ENCODE measurements at places on chromosomes 11 and 22. TPM values are rescaled to one million over a fixed set of nuclear protein-coding genes. Genes with fewer than 3 reads are reported as not detected.

DNA sequence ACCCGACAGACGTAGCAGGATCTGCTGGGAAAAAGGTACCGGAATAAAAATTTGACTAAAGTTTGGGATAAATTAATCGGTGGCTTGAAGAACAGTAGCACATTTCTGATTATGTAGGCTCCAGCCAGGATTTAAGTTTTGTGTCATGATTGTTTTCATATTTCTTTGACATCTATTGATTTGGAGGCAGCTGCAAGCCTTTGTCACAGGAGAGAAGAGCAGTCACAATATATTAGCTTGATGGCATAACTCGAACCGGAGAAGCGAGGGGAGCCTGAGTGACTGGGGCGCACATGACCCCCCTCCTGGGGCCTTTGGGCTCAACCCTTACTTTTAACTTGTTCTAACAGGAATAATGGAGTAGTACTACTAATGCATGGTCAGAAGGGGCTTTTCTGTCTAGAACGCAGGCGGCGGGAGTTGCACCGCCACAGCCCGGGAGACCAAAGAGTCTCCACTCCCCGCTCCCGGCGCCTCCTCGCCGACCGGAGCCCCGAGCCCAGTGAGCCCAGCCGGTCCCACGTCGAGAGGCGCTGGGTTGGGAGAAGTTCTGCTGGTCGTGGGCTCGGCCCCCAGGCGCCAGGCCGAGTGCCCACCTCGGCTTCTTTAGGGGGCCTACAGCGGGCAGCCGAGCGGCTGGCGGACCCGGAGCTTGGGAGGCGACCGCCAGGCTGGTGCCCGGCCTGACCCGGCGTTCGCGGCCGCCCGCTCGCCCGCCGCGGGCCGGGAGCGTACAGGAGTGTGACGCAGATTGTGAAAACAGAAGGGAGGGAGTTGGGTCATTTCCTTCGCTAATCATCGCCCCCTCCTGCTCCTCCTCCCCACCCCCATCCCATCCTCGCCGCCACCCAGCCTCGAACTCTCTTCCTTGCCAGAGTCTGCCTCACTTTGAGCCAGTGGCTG, 15.7 kb upstream of the PAX6 start:
- DNase-seq = no peak

Gene FAM180B
- total RNA-seq = not detected

GRCh38 chr11:61834278-61835048, 6.4 kb downstream of the FADS2 start:
- DNase-seq = no peak

Gene OR51B5
- not detected for total RNA-seq

- DNase-seq = no peak
Measured at GRCh38 chr11:27075655-27076054, 35.0 kb downstream of the BBOX1 start.

Gene MAPK11
- total RNA-seq = 5.4 TPM

GRCh38 chr11:78786086-78786485, 211.4 kb upstream of the NARS2 start:
- no peak for DNase-seq

GRCh38 chr11:54558919-54559318, 44.9 kb downstream of the OR4C46 start:
- DNase-seq = no peak

Gene SLC2A11
- 14.3 TPM for total RNA-seq

Gene ASCL2
- 0.12 TPM for total RNA-seq

DNA sequence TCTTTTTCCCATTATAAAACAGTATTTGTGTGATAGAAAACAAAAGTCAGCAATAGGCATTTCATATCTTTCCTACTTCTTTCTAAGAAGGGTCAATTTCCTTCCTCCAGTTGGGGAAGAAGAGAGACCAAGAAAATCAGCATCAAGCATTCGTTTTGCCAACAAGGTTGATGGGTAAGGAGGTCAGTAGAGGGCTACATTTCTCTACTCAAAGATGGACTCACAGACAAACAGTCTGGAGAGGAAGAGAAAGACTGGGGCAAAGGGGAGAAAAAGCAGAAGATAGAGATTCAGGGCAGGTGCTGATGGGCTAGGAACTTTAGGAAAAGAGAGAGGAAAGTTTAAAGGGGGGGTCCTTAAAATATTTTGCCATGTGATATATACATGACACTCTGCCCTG, 8.6 kb upstream of the MTNR1B start:
- DNase-seq = no peak

- no peak for DNase-seq
Measured at GRCh38 chr22:35697142-35697541, 20.5 kb upstream of the APOL5 start.

DNA sequence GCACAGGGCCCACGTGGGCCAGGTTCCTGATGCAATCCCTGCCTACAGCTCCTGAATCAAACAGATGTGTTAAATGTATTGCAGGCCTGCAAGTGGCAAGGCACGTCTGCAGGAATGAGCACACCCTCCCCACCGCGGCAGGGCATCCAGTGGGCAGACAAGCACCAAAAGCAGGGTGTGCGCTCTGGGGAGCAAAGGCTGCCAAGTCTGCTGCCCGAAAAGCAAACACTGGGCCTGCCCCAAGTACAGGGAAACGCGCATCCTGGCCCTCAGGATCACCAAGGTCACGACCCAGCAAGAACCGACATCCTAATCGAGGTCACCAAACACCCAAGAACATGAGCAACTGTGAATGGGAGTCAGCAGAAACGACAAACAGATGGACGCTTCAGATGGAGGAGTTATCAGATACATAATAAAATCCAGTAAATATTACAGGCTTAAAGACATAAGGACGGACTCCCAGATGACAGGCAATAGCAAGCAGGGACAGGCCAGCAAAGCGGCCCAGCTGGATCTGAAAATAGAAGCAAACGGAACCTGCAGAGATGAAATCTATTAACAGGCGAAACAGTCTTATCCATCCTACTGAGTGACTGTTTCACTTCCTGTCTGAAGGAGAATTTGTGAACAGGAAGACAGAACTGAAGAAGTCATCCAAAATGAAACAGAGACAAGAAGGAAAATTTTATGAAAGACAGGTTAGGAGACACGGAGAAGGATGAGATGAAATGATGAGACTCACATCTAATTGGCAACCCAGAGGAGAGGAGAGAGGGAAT, 26.7 kb downstream of the CARS1 start:
- DNase-seq = no peak

GRCh38 chr11:40203606-40204005, 1255.8 kb downstream of the LRRC4C start:
- DNase-seq = no peak

DNA sequence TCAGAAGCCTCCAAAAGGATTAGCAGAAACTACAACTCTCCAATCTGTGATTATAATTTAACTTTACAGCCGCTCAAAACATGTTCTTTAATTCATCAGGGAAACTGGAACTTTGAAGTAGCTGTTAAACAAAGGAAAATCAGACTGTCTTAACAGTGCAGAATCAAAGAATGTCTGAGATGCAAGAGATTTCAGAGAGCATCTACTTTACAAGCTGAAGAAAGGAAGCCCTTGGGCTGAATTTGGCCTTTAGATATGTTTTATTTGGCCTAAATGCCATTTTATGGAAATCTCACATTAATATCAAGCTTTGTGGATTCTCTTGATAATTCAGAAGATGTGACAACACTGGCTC, 281.5 kb upstream of the CTSC start:
- no peak for DNase-seq

DNA sequence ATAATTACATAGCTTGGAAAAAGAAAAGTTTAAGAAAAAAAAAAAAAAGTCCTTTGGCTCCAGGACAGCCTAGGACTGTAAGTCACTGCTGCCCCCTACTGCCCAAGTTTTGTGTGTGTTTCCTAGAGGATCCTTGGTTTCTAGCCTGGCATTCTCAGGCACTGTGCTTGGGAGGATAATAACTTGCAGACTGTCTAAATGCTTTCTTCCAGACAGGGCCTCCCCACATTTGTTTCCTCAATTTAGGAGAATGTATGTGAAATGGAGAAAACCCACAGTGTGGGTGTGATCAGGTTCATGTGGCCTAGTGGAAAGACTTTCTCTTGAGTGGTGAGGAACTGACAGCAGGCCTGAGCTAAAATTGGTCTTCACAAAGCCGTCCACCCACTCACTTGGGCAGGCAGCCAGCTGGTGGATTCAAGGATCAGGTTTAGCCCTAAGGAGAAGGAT, 191.0 kb downstream of the NAV2 start:
- DNase-seq = no peak

Gene APOA4
- total RNA-seq = not detected

Gene OR52H1
- total RNA-seq = not detected

DNA sequence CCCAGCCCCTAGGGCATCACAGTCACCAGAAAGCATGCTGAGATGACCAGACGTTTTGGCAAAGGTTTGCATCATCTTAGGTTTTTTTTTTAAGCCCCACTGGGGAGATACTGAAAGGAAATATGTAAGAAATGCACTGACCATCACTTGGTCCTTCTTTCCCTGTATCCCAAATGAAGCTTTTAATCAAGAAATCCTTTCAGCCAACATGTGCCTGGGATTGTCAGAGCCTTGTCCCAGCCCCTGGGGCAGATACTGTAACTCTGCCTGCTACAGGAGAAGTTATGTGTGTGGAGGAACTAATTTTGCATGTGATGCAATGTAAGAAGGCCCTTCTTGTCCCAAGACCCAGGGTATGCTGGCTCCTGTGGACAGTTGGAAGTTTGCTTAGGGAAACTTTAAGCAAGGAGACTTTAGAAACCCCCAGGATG, 65.6 kb downstream of the PPFIBP2 start:
- no peak for DNase-seq

GRCh38 chr11:61098778-61099177, 3.5 kb upstream of the CD5 start:
- no peak for DNase-seq

Gene BRSK2
- 0.22 TPM for total RNA-seq

Gene FGF3
- total RNA-seq = not detected

Gene LRP4
- total RNA-seq = 5.0 TPM

Gene LMO2
- 3.3 TPM for total RNA-seq

Gene CNTF
- 1.2 TPM for total RNA-seq
